ENCODE measurements at places on chromosomes 2 and 18.

- no peak for DNase-seq
Measured at GRCh38 chr2:170971071-170971470, 42.0 kb downstream of the GORASP2 start.

DNA sequence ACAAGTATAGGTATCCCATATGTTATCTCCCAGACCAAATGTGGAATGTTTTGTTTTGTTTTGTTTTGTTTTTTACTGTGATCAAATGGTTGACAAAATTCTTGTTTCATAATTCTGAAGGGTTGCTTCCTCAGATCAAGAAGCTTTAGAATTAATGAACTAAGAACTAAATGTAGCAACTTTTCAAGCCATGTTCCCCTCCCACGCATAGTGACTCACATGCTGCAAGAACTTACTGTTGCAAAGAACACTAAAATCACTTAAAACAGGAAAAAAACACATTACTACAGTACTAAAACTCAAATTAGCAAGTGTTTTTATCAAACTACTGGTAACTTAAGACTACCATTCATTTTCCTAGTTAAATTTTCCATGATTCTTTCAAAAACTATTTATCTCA lies 30.6 kb downstream of the HNRNPLL start:
- DNase-seq, result no peak

- DNase-seq, result no peak
Measured at GRCh38 chr18:26086959-26087358, 3.5 kb downstream of the SS18 start.

DNA sequence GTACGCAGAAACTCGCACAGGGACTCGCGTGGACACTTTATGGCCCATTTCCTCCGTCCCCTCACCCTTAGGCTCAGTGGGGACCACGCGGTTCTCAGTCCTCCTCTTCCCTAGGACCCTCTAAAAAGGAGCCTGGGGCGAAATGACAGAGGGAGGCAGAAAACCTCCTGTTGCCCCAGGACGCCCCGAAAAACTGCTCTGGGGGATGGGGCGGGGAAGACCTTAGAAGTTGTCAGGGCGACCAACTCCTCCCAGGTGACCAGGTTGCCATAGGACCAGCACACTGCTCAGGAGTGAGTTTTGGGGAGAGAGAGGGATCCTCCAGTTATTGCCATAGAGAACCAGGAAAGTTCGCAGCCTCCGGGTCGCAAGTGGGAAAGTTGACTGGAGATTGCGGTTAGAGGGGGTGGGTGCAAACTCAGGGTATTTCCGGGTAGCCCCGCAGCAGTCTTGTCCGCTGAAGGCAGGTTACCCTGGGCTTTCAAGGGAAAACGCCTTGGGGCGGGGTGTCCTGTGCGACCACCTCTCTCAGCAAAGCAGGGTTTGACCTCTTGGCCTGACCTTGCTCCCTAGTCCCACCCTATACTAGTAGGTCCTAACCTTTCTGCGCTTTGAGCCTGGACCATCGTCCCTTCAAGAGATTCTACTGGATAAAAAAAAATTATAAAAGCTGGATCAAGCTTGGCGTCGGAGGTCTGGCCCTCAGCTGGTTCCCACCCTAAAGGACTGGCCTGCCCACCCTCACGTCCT lies 7.8 kb upstream of the PAX3 start:
- DNase-seq, result no peak

DNA sequence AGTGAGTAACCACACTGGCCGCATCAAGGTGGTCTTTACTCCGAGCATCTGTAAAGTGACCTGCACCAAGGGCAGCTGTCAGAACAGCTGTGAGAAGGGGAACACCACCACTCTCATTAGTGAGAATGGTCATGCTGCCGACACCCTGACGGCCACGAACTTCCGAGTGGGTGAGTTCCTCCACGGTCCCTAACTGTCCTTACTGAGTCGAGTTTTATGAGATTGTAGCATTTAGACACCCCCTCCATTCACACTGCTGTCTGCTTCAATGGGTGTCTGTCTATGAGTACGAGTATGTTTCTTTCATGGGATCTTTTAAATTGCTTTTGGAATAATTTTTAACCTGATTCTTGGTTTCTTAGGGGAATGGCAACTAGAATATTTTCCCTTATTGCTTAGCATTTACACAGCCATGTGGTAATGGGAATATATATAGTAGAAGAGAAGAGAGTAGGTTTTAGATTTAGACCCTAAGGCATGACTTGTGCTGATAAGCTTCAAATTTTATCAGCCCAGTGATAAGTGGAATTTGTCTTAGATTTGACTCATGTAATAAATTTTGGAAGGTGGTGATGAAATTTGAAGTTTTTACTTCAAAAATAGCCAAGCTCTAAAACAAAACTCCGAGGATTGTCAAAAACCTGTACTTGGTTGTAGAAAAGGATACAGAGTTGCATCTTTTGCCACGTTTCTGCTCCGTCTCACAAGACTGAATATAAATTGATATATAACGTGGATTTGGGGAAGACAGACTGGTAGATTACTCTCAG lies 188.2 kb downstream of the LTBP1 start:
- no peak for DNase-seq

DNA sequence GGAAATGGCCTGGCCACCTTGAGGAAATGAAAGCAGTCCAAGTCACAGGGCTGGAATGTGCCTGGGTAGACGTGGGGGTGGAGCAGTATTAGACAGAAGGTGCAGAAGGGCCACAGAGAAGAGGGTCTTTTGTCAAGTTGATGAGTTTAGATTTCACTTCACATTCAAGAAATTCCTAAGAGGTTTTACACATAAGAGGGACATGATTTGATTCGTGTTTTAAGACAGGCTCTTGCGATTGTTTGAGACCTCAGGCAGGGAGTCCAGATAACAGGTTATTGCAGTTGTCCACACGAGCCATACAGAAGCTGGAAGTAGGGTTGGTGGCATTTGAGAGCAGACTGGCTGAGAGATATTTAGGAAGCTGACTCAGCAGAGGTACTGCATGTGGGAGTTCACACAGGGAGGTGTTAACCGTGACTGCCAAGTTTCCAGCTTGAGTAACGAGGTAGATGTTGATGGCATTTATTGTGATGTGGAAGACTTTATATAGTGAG lies 64.6 kb downstream of the NEB start:
- peak; percentile 1 for DNase-seq

DNA sequence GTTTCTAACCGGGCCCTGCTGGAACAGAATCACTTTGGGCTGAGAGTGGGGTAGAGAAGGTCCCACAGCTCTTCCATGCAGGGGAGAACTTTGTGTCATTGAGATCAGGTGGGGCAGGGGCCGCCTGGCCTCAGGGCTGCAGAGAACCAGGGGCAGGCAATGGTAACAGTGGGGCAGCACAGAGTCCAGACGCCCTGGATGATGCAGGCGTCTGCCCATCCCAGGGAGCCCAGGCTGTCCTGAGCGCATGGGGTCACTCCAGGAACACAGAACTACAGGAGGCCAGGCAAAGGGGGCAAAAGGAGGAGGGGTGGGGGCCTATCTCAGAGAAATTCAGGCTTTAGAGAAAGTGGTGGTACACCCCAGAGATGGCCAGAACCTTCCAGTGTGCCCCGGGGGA lies 121.3 kb downstream of the NDUFA10 start:
- no peak for DNase-seq

DNA sequence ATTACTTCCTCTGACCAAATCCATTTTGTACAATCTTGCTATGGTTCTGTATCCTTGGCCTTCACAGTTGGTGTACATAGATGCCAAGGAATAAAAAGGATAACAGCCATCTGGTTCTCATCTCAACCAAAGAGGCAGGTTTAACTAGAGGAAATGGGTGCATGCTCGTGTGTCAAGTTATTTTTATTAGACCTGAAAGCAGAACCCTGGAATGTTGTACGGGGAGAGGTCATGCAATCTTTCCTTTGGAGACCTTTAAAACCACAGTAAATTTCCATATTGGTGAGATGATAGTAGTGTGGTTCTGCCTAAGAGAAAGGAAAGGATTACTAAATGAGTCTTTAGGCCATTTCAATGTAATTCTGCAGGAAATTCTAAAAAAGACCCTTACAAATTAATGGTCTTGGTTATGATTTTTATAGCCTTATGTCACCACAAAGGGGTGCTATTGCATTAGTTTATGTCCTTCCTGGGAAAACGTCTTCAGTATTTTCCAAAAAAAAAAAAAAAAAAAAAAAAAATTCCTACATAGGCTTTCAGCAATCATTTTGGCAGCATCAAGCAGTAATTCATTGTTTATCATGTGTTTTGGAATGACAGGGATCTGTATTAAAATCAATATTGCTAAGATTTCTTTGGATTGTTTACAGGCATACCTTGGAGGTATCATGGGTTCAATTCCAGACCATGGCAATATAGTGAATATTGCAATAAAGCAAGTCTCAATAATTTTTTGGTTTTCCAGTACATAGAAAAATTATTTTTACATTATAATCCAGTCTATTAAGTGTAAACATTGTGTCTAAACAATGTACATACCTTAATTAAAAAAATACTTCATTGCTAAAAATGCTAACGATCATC lies 270.8 kb downstream of the NYAP2 start:
- DNase-seq, result no peak

DNA sequence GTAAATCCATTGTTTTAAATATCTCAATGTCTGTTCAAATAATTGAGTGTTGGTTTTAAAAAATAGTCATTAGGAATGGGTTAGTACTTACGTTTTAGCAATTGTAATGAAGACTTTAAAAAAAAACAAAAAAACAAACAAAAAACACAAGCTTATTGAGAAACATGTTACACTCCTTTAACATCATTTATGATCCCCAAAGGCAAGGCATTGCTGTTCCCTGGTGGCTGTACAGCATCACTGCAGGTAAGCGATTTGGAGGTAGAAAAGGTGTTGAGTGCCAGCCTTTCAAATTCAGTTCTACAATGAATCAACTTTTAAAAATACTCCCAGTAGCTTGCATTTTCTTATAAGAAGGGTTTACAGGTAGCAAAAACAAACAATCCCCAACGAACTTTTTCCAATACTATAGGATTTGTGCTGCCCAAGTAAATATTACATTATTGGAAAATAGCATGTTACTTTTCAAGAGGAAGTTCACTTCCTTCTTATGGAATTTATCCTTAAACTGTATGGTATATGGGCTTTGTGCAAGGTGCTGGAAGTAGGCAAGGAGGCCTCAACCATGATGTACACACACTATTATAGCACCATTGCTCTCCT lies 27.5 kb downstream of the CNRIP1 start:
- DNase-seq, result no peak

GRCh38 chr2:62740221-62740620 lies 34.7 kb downstream of the EHBP1 start:
- no peak for DNase-seq

DNA sequence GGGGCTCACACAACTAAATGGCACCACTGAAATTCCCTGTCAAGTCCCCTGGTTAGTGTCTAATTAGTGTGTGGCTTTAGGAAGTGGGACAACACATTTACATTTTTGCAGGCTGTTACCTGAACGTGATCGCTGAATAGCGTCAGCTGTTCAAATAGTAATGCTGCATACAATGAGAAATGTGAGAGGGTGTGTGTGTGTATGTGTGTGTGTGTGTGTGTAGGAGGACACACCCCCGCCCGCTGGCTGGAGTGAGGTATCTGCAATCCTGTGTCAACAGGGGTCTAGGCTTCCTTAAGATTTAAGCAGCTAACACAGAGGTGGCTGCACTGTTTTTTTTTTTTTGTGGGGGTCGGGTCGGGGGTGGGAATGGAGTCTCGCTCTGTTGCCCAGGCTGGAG lies 4.8 kb upstream of the LYPD6B start:
- no peak for DNase-seq

- no peak for DNase-seq
Measured at GRCh38 chr2:7557376-7557775, 640.2 kb downstream of the RNF144A start.

DNA sequence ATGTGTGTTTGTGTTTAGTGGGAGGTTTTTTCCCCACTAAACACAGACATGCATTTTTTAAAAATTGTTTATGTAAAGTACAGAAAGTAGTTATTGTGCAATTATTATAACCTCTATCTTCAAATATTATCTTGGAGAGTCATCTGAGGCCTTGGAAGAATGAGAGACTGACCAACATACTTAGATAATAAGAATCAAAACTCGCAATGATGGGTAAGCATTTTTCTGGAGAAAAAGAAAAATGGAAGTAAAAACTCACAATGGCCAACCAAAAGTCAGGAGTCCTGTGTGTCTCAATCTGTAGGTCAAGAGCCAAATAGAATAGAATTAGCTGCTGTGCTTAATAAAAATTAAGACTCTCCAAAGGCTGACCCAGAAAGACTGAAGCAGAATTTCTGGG lies 43.0 kb downstream of the MEMO1 start:
- no peak for DNase-seq

DNA sequence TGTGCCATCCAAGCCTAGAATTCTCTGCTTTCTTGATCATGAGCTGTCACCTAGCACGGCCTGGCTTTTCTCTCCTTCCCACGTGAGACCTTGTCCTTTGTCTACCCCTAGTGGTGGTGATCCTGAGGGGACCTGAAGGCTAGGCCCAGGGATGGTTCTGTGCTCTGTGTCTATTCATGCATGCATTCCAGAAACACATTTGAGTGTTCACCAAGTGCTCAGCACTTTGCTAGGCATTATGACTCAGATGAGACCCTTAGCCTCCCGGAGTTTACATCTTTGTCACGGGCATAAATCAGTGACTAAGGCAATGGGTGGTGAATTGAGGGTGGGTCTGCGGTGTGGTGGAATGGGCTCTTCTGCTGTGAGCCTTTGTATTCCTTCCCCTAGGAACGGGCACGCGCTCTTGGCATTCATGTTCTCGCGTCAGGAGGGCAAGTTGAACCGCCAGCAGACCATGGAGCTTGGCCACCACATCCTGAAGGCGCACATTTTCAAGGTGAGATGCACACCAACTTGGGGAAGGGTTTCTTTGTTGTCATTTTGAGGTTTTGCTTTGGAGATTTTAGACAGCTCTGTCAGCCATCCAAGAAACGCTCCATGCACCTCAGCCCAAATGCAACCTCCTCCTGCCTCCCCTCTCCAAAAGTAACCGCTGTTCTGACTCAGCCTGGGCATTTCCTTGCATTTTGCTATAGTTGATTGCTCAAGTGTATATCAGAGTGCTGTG lies 100.9 kb downstream of the WDSUB1 start:
- DNase-seq, result no peak
